ENCODE measurements at places on chromosomes 13 and 19. TPM values are rescaled to one million over a fixed set of nuclear protein-coding genes. Genes with fewer than 3 reads are reported as not detected.

Gene ZNF850
- 1.2 TPM for total RNA-seq

Gene PDX1
- 0.35 TPM for total RNA-seq

Gene C19orf33
- 343 TPM for total RNA-seq

Gene ICAM1
- 4.6 TPM for total RNA-seq

Gene TNFRSF19
- total RNA-seq, result not detected

Gene PRKCG
- total RNA-seq, result not detected

Gene OLFM4
- not detected for total RNA-seq

Gene C19orf81
- total RNA-seq, result not detected

Gene URAD
- not detected for total RNA-seq

Gene CDX2
- total RNA-seq, result not detected

Gene PRR12
- 19.0 TPM for total RNA-seq

Gene FSD1
- total RNA-seq, result not detected

Gene FFAR2
- not detected for total RNA-seq

Gene ZNF681
- total RNA-seq, result not detected

Gene LYPD3
- 3.1 TPM for total RNA-seq

Gene IZUMO4
- 3.1 TPM for total RNA-seq

Gene RAP2A
- total RNA-seq, result 33.4 TPM

Gene ZFP30
- total RNA-seq, result 8.1 TPM

Gene ATP8B3
- total RNA-seq, result 5.6 TPM

Gene CYSLTR2
- not detected for total RNA-seq
